ENCODE measurements at places on chromosomes 7 and 10.

GRCh38 chr7:136884492-136884891 lies 16.0 kb downstream of the CHRM2 start:
- no peak for DNase-seq

- DNase-seq, result no peak
Measured at GRCh38 chr7:41472427-41473125, 230.3 kb downstream of the INHBA start.

DNA sequence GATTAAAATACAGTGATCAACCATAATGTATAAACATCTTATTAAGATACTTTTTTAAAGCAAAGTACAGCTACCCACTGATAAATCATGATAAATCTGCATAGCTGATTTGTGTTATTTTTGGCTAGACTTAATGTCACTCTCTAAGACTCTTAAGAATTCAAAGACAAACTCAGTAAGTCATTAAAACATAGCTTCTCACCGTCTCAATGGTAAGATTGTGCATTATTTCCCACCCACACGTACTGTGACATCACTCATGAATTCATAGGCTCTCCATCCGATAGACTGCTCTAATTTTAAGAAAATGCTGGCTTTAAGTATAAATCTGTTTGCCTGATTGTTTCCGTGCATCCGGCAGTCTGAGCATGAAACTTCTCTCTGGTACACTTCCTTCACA lies 266.1 kb downstream of the GLI3 start:
- DNase-seq, result no peak

GRCh38 chr7:130397051-130397757 lies 16.9 kb downstream of the CPA1 start:
- DNase-seq, result no peak
